GM23338 (cell line): ENCODE measurements at places on chromosomes 7 and 10. TPM values are rescaled to one million over a fixed set of nuclear protein-coding genes. Genes with fewer than 3 reads are reported as not detected.

DNA sequence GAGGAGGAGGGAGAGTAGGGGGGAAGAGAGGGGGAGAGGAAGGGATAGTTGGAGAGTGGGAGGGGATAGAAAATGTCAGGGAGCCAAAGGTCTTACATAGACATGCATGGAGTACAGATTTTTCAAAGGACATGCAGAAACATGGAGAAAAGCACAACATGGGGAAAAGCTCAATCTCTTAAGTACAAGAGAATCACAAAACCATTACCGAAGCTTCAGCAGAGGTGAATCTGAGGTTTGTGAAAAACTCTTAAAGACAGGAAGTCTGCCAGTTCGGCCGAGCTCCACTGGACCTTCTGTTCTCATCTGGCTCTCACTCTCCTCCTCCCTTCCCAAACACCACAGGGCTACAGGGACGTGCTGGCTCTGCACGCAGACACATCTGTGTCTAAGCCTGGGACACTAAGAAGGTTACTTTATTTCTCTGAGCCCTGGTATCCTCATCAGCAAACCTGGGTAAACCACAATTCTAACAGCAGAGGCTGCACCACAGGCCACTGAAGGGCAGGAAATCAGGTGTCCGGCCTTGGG lies 133.9 kb downstream of the COBL start:
- no peak overlapping the region for H3K4me3 ChIP-seq
- no peak for DNase-seq
- H3K4me1 ChIP-seq: no peaks in the 10 kb centered on the region; the same call in 1 of the 2 replicates
- 0 out of 2 replicates have a peak overlapping the region, but pooled peaks have one; percentile 78 for H3K27ac ChIP-seq

DNA sequence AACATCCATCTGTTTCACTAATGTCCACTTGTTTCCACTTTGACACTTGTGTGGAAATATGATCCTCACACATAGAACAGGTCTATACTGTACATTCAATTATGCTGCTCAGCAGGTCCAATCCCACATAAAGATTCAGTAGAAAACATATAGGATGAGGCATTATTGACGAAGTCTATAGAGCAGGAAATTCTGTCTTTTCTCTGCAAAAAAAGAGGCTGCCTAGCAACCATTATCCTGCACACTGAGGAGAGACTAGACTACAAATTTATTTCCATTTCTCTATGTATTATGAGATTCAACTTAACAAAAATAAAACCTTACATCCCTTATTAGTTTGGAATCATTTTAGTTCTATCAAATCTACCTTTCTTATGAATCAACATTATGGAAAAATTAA lies 204.6 kb upstream of the POM121L12 start:
- DNase-seq: no peak
- no peaks in the 10 kb centered on the region for H3K4me1 ChIP-seq
- H3K27ac ChIP-seq: no peak overlapping the region
- no peaks in the 10 kb centered on the region for H3K36me3 ChIP-seq
- H3K27me3 ChIP-seq: no peaks in the 10 kb centered on the region

- no peak overlapping the region for H3K4me3 ChIP-seq
- no peak overlapping the region for H3K27ac ChIP-seq
- H3K36me3 ChIP-seq: no peaks in the 10 kb centered on the region
- H3K4me1 ChIP-seq: peaks cover 20% of the 10 kb centered on the region
These were observed 6.5 kb upstream of the PODXL start for GRCh38 chr7:131562941-131563340.

GRCh38 chr10:10777723-10778122 lies 239.9 kb upstream of the CELF2 start:
- no peaks in the 10 kb centered on the region for H3K4me1 ChIP-seq
- H3K27ac ChIP-seq: no peak overlapping the region
- no peaks in the 10 kb centered on the region for H3K36me3 ChIP-seq

GRCh38 chr10:121854809-121855445 lies 72.9 kb downstream of the ATE1 start:
- no peaks in the 10 kb centered on the region for H3K4me1 ChIP-seq
- H3K4me3 ChIP-seq: no peak overlapping the region
- H3K36me3 ChIP-seq: peaks cover 10% of the 10 kb centered on the region
- no peak overlapping the region for H3K27ac ChIP-seq
- no peaks in the 10 kb centered on the region for H3K27me3 ChIP-seq

DNA sequence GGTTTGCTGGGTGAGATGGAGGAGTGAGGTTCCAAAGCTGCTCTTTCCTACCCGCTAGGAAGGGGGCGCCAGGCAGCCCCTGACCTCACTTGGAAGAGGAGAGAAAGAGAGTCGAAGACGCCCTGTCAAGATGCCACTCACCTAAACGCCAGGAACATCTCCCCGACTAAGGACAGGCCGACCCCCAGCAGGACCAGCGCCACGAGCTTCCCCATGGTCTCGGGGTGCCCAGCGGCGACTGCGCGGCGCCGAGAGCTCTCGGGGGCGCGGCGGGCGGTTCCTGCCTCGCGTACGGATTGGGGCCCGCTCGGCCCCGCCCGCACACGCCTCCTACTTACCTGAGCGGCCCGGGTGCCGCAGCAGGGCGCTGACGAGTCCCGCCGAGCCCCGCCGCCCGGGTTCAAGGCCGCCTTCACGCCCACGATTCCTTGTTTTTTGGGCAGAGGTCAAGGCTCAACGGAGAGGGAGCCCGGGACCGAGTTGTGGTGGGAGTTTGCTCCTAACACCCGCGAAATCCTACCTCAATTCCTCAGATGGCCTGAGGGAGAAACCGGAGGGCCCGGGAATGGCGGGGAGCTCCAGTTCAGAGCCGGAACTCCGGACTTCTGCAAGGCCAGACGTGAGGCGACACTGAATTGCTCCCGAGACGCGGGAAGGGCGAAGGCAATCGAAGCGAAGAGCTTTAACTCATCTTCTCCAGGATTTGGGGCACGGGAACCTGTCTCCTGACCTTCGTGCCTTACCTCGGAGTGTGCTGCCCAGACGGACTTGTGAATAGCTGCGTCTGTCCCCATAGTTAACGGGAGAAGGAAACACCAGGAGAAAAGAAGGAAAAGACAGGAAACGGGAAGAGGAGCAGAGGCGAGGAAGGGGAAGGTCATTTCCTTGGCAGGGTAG lies at the start of gene PON3:
PON3 (minus strand) TSS at position 240 of the 897 bp plus-strand sequence; CDS start at position 215, 25 bp downstream.
- peaks cover 3% of the 10 kb centered on the region; the same call in 1 of the 2 replicates for H3K4me1 ChIP-seq
- peaks cover 15% of the 10 kb centered on the region; the same call in 1 of the 2 replicates for H3K27me3 ChIP-seq

- no peaks in the 10 kb centered on the region for H3K27me3 ChIP-seq
- H3K4me1 ChIP-seq: peaks cover 7% of the 10 kb centered on the region; the same call in 1 of the 2 replicates
- no peak overlapping the region for H3K4me3 ChIP-seq
- DNase-seq: peak; percentile 81
These were observed 880.6 kb downstream of the LRMDA start for GRCh38 chr10:76311752-76312636.

The HOGA1 gene
- not detected in 2 replicates for total RNA-seq

The MTPN gene
- total RNA-seq: 90.3 and 100 TPM in 2 replicates

The KLF14 gene
- not detected in 2 replicates for total RNA-seq

The MYL10 gene
- not detected in 2 replicates for total RNA-seq

The PON3 gene
- total RNA-seq: 1.6 and 2.5 TPM in 2 replicates
